ENCODE measurements at places on chromosomes 5 and 9. TPM values are rescaled to one million over a fixed set of nuclear protein-coding genes. Genes with fewer than 3 reads are reported as not detected.

- no peaks in the 10 kb centered on the region for H3K4me1 ChIP-seq
- no peaks in the 10 kb centered on the region for H3K36me3 ChIP-seq
- no peaks in the 10 kb centered on the region for H3K27me3 ChIP-seq
- no peak overlapping the region for H3K4me3 ChIP-seq
- no peak for DNase-seq
Observed at GRCh38 chr5:79793722-79794121, 104.1 kb downstream of the CMYA5 start.

Gene PCDHGA10
- 20.7 TPM for total RNA-seq

- no peaks in the 10 kb centered on the region for H3K27me3 ChIP-seq
- H3K4me1 ChIP-seq = no peaks in the 10 kb centered on the region
- DNase-seq = no peak
- no peak overlapping the region for H3K27ac ChIP-seq
- peaks cover 75% of the 10 kb centered on the region for H3K36me3 ChIP-seq
Observed at GRCh38 chr5:150006318-150006717, 5.8 kb downstream of the HMGXB3 start.

Gene TTC23L
- 0.99 TPM for total RNA-seq

DNA sequence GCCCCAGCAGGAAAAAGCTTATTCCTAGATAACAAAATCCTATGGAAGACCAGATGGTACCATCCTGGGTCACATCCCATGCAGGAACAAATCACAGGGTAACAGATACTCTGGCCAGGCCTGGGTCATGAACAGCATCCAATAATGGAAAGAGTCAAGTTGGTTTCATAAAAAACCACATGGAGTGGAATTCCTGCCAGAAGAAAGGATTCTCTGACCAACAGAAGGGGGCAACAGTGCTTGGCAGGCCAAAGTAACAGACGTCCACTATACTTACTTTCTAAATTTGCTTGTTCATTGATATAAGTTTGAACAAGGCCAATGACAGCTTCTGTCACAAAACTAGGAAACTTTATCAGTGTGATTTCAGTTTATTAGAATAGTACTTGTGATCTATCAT, 273.5 kb downstream of the ARRDC3 start:
- no peak overlapping the region for H3K4me3 ChIP-seq
- DNase-seq = no peak
- H3K27me3 ChIP-seq = no peaks in the 10 kb centered on the region
- H3K27ac ChIP-seq = no peak overlapping the region
- H3K36me3 ChIP-seq = peaks cover 8% of the 10 kb centered on the region

DNA sequence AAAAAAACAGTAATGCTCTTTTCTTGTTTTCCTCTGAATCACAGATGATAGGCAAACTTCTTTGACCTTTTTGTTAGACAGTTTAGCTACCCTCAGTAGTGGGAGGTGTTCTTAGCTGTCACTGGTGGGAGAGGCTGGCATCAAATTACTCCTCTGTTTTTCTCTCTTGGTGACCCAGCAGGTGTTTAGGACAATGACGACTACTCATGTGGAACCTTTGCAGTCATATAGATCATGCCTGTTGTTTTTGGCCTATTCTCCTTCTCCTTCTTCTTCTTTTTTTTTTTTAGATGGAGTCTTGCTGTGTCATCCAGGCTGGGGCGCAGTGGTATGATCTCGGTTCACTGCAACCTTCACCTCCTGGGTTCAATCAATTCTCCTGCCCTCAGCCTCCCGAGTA, 15.4 kb upstream of the NPR2 start:
- no peak overlapping the region for H3K4me3 ChIP-seq
- no peak overlapping the region for H3K27ac ChIP-seq
- no peaks in the 10 kb centered on the region for H3K36me3 ChIP-seq
- no peak for DNase-seq

DNA sequence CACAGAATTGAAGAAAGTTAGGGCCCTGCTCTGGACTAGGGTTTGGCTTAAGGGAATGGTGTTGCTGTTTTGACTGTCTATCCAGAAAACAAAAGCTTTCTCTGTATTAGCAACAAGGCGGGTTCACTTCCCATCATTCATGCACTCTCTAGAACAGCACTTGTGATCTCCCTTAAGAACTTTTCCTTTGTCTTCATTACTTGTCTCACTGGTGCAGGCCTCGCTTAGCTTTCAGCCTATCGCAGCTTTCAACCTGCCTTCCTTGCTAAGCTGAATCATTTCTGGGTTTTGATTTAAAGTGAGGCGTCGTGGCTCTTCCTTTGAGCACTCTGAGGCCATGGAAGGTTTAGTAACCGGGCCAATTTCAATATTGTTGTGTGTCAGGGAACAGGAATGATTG, 35.2 kb upstream of the LPCAT1 start:
- H3K36me3 ChIP-seq = no peaks in the 10 kb centered on the region
- H3K4me1 ChIP-seq = no peaks in the 10 kb centered on the region
- H3K4me3 ChIP-seq = no peak overlapping the region
- H3K27ac ChIP-seq = no peak overlapping the region
